Muscle of arm (tissue), 14 donors: ENCODE measurements at places on chromosomes 1 and 21. TPM values are rescaled to one million over a fixed set of nuclear protein-coding genes. Genes with fewer than 3 reads are reported as not detected.

BEST4 gene
- polyA plus RNA-seq: 0.10 TPM

APCS gene
- polyA plus RNA-seq: not detected

ARMH1 gene
- 2.6 TPM for polyA plus RNA-seq

TMEM52 gene
- 99.5 TPM for polyA plus RNA-seq

DNA sequence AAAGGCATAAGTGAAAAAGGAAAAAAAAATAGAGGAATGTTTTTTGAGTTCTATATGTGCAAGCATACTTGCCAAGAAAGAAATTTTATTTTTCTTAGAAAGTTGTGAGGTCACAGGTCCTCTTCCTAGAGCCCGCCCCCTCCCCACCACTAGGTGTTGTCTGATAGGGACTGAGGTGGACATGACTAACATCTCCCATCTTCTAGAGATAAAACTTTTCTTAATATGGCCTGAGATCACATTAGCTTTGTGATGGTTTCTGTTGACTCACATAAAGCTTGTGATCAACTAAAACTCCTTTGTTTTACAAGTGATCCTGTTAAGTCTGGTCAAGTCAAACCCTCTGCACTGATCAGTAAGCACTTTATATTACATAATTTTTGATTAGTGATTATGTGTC, 33.4 kb upstream of the CITED4 start:
- no peak for DNase-seq

DNA sequence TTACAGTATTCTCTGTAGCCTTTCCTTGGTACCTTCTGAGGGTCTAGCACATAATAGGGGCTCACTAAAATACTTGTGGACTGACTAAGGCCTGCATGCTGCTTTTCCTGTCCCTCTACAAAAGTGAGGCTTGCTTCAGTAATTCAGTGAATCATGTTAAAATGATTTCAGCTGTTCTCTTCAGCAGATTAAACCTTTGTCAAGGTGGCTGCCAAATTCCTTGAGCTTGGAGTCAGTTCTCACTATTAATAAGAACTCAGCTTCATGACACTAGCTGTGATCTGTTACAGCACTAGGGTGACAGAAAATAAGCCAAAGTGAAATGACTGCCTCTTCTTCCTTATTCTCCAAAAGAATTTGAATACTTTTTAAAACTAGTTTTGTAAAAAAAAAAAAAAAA, 128.8 kb downstream of the KCNN3 start:
- DNase-seq: no peak

GRCh38 chr21:29654855-29655254, 284.9 kb downstream of the GRIK1 start:
- no peak for DNase-seq

DNA sequence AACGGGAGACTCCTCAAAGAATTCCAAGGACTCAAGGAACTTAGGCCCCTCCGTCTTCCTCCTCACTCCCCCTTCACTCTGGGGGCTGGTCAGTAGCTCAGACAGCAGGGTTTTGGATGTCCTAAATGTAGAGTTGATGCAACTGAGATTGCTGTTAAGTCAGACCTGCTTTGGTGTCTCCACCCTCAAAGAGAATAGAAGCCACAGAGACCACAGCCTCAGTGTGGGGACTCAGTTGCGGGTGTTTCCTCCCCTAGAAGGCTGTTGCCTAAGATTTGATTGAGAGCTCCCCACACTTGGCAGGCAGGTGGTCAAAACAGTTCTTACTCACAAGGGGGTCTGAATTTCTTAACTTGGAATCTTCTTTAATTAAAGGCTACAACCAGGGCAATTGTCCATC, 7.6 kb downstream of the MAN1C1 start:
- no peak for DNase-seq
